ENCODE measurements at places on chromosomes 3 and 15.
A peak's percentile ranks its signal among the peaks of the same experiment; 100 is the strongest.

GRCh38 chr3:197367081-197367780 lies 68.8 kb upstream of the DLG1 start:
- DNase-seq, result no peak

- no peak for DNase-seq
Measured at GRCh38 chr15:87154761-87155160, 1075.1 kb downstream of the AGBL1 start.

DNA sequence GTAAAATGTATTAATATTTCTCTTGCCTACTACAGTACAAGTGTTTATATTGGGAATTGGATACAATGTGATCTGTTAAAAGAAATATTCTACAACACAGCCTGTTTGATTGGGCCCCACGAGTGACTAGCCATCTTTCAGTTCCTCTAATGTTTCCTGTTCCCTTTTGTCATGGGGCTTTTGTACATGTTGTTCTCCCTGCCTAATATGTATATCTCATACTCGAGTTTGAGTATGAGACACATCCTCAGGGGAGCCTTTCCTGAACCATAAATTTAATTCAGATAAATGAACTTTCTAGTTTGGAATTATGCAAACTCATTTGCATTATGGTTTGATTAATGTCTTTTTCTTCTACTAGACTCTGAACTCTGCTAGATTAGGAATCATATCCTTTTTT lies 65.5 kb downstream of the MEF2A start:
- peak; percentile 26 for DNase-seq

DNA sequence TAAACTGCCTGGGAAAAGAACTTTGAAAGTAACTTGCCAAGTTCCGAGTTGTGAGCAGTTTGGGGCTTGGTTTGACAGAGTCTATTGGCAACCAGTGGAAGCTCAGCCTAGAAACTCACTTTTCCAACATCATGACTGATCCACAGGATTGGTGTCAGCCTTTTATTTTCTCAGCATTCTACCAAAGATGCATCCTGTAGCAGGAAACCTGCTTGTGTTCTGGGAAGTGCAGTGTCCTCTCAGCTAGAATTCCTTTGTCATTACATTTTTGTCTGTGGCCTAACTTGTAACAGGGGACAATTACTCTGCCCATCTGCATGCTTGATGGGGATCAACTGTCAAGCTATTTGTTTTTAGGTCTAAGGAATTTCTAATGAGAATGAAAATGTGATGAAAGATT lies 116.7 kb upstream of the LMOD3 start:
- DNase-seq, result no peak

- peak; percentile 63 for DNase-seq
Measured at GRCh38 chr3:46538803-46539442, 27.2 kb downstream of the LRRC2 start.

GRCh38 chr15:90924375-90924774 lies 8.0 kb downstream of the HDDC3 start:
- no peak for DNase-seq
